ENCODE measurements at places on chromosomes 1 and 21.
A peak's percentile ranks its signal among the peaks of the same experiment; 100 is the strongest.

DNA sequence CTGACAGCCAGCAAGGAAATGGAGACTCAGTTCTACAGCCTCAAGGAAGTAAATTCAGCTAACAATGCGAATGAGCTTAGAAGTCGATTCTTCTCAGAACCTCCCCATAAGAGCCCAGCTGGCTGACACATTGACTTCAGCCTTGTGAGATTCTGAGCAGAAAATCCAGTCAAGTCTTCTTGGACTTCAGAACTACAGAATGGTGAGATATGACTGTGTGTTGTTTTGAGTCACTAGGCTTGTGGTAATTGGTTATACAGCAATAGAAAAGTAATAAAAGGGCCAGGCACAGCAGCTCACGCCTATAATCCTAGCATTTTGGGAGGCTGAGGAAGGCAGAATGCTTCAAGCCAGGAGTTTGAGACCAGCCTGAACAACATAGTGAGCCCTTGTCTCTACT is 161.8 kb upstream of the IVNS1ABP start:
- DNase-seq, result no peak

GRCh38 chr1:214665606-214666110 is 62.7 kb downstream of the CENPF start:
- no peak for DNase-seq

- no peak for DNase-seq
Observed at GRCh38 chr1:73500154-73500553, 697.8 kb downstream of the LRRIQ3 start.

DNA sequence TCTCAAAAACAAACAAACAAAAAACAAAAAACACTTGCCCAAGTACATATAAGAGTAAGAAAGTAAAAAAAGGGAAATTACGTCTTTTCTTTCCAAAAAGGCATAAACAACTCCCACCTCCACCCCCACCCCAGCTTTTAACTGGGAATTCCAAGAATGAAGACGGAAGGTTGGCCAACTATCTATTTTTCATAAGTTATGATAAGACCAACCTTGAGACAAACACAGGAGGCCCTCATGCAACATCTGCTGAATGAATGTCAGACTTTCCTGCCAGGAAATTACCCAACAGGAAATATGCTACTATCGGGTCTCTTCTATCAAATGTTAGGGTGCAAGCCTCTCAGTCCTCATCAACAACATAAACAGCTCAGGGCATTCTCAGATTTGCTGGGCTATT is 1.9 kb downstream of the BSDC1 start:
- no peak for DNase-seq

DNA sequence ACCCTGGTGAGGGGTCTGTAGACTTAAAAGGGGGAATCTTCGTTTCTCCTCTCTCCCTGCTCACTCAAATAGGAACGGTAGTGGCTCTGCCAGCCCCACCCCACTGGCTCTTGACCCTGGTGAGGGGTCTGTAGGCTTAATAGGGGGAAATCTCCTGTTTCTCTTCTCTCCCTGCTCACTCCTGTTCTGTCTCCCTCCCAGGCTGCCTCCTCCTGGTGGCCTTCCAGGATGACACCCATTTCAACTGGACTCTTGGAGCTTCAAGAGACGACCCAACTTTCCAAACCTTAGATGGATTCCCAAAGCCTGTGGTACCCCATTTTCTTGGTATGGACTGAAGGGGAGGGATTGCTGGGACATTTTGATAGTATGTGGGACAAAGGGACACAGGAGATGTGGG is 1.4 kb upstream of the EPHB2 start:
- DNase-seq, result no peak

DNA sequence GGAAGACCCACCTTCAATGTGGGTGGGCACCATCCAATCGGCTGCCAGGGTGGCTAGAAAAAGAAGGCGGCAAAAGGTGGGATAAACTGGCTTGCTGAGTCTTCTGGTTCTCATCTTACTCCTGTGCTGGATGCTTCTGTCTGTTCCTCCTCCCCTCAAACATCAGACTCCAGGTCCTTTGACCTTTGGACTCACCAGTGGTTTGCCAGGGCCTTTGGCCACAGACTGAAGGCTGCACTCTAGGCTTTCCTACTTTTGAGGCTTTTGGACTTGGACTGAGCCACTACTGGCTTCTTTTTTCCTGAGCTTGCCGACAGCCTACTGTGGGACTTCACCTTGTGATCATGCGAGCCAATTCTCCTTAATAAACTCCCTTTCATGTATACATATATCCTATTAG is 55.9 kb downstream of the VCAM1 start:
- DNase-seq, result no peak

GRCh38 chr21:32957545-32957944 is 68.2 kb upstream of the OLIG2 start:
- no peak for DNase-seq

DNA sequence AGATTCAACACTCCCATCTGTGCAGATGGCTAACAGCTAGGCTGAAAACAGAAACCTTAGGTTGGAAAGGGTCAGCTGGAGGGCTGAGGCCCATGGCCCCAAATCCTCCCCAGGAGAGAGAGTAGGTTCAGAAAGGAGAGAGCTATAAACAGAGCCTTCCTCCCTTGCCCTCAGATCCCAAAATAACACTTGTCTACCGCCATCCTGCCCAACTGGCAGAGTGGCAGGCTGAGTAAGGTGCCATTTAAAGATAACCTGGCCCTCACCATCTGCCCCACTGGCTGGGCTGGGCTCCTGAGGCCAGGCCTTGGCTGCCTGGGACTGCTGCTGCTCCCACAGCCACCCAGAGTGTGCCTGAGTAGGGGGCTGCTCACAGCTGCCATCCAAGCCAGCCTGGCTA is 4.3 kb upstream of the SHISA4 start:
- DNase-seq, result no peak

DNA sequence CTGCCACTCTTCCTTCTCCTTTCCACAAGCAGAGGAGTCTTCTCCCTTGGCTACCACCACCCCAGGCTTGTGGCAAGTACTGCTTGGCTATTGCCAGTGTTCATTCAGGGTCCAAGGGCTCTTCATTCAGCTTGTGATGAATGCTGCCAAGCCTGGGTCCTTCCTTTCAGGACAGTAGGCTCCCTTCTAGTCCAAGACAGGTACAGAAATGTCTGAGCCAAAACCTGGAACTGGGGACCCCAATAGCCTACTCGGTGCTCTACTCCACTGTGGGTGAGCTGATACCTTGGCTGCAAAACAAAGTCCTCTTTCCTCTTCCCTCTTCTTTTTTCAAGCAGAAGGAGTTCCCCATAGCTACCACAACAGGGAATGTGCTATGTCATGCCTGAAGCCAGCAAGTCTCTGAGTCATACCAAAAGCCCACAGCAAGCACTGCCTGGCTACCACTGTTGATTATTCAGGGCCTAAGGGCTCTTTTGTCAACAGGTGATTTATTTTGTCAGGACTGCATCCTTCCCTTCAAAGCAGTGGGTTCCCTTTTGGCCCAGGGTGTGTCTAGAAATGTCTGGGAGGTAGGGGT is 268.9 kb downstream of the HHAT start:
- no peak for DNase-seq

GRCh38 chr1:3834701-3835100 is 22.3 kb downstream of the CEP104 start:
- no peak for DNase-seq

DNA sequence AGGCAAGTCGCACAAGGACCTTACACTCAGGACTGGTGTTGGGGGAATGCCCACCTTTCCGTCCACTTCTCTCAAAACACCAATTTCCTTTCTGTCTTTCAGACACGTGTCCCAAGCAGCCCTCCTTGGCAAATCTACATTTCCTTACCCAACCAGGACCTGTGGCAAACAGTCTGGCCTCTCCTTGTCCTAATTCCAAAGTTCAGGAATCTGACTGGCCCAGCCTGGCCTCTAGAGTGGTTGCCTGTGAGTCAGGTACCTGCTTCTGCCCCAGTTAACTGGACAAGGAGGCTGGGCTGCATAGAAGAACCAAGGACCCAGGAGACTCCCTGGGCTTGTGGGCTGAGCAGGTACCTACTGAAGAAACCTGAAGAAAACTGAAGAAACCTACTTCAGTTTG is 34.3 kb upstream of the CITED4 start:
- DNase-seq, result no peak

DNA sequence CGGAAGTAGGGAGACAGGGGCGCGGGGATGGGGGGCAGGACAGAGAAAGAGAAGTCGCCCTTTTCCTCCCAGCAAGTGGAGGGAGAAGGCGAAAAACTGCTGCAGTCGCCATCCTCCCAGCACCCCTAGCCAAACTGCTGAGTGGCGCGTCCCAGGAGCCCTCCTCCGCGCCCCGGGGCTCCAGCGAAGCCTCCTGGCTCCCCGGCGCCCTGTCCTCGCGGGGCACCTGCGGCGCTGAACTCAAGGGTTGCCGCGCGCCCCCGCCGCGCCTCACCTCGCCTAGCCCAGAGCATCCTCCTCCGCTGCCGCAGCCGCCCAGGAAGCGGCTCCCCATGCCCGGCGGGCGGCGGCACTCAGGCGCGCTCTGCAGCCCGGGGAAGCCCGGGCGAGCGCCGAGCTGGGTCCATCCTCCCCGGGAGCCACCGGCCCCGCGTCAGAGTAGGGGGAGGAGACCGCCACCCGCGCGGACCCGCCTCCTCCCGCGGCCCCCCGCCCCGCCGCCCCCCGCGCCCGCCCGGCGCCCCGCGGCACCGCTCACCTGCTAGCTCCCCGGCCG is at the start of gene DAB1:
DAB1 (minus strand) TSS at position 405 of the 556 bp plus-strand sequence. CDS start 133,030 bp downstream, outside the sequence.
- peak; percentile 44 for DNase-seq

DNA sequence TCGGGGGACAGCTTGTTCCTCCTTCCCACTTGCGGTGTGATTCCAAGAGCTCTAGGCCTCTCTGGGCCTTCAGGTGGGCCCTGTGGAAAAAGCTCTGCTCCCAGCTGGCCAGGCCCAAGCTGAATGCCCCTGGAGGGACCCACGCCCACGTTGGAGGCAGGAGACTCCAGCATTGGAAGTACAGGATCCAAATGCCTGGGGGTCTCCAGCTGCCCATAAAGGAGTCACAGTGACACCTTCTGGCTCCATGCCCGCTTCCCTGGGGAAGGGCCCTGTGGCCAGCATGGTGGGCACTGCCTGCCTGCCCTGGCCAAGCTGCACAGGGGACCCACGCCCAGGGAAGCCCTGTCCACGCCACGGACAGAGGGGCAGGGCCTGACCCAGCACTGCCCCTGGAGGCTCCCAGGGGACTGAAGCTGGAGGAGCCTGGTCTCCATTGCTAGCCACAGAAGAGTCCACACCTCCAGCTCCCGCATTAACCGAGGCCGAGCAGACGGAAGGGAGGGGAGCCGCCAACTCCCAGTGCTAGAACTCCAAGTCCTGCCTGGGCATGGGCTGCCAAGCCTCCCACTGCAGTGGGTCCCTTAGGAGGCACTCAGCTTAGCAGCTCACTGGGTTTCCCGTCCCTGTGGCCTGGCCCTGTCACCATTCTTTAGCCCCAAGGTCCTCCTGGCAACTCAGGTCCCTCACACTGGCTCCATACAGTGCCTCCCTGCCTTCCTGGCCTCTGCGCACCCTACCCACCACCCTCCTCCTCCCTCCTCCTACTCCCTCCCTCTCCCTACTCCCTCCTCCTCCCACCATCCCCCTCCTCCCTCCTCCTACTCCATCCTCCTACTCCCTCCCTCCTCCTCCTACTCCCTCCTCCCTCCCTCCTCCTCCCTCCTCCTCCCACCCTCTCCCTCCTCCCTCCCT is 41.9 kb downstream of the WNT9A start:
- DNase-seq, result no peak

DNA sequence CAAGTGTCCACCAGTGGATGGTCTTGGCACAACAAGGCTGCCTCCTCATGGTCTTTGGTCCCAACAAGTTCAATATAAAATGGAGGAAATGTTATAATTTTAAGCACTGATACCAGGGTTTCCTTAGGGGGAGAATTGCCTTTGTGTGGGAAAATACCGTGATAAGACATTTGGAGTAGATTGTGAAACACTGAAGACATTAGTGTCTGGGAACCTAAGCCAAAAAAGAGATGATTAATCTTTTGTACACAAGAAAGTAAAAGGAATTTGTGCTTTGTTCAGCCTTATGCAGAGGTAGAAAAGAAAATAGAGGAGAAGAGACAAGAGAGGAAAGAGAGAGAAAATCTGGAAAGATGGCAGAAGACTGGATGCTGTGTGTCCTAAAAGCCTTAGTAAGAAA is 36.1 kb downstream of the ST6GALNAC3 start:
- no peak for DNase-seq
